Esophagus squamous epithelium (tissue), 5 donors: ENCODE measurements at places on chromosomes 1 and 21.
A peak's percentile ranks its signal among the peaks of the same experiment; 100 is the strongest.

DNA sequence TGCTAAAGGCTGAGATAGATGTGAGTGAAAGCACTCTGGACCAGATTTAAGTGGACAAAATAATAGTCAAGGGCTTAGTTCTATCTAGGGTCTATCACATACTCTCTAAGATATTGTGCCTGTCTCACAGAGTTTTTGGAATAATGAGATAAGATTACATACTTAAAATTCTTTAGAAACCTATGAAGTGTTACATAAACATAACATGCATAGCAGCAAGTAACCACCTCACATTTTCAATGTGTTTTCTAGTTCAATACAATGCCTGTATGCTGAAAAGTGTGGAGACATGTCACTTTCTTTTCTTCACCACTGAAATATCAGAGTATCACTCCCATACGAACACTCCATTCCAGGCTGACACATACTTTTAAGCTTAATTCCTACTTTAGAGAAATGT is 16.2 kb downstream of the SDCCAG8 start:
- no peak for DNase-seq

DNA sequence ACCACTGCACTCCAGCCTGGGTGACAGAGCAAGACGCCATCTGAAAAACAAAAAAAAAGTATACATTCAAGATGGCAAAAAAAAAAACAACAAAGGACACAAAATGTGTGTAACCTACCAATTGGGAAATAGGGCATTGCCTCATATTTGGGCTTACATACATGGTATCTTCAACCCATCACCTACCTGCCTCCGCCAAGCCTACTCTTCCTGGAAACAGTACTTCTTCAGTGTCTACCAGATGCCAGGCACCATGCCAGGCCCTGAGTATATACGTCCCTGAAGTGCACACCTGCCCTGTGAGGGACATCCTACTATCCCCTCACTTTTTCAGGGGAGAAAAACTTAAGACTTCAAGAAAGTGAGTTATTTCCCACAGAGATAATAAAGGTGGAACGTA is 160.2 kb downstream of the TOMM20 start:
- no peak for DNase-seq

DNA sequence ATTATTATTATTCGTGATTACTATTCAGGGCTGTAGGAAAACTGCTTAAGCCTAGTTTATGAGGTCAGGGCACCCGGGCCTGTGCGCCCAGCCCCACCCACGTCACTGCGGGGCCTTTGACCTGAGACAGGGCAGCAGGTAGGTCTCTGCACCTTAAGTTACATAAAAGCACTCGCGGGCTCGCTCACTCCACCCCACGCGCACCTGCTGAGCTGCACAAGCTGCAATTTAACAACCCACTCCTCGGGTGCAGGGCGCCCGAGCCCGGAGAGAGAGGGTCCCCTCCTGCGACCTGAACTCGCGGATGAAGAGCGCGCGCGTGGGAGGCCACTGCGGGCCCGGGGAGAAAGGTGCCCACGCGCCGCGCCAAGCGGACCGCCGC is 477 bp downstream of the ICMT start:
- DNase-seq: no peak

GRCh38 chr1:13528320-13528719 is 14.5 kb upstream of the LRRC38 start:
- no peak for DNase-seq

DNA sequence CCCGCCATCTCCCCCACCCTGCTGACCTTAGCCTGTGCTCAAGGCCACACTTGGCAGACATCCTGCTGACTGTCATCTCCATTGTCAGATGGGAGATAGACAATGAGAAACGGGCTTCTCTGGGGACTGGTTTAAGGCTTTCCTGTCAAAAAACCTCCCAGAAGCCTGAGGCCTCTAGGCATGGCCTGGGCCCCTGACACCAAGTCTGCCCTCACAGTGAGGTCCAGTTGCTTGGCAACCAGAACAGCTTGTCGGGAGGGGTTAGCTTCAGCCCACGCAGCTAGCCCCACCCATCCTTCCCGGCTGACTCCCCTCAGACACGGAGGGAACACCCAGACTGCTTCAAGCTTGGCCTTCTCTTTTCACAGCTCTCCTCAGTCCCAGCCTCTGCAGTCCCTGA is 11.0 kb downstream of the PLEKHA6 start:
- no peak for DNase-seq

DNA sequence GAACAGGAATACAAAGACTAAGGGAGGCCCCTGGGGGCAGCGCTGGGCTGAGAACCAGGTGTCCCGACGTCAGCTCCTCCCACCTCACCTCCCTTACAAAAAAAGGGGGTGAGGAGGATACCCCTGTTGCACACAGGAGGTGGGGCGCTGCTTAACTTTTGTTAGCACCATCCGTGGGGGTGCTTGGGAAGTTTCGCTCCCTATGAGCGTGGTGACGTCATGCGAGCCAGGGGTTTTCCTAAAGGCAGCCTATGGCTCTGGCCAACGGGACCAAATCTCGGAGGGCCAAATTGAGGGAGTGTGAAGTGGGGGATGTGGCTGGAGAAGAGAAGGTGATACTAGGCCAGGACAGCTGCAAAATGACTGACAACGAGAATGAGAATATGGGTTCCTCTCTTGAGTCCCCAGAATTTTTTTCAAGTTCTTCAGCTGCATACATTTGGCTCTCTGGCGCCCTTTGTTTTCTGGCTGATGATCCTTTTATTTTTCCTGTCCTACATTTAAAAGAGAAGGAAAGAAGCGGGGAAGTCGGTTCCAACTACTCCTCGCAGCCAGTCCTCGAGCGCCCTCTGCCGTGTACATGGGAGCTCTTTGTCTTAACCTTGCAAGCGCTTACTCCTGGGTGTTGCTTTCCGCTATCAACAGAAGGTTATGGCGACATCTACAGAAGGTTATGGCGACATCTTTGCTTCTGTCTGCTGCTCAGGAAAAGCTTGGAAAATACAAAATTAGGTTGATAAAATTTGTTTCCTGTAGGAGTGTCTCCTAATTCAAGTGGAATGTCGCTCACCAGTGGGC is 48.0 kb upstream of the ZC3H11B start:
- peak; percentile 2 for DNase-seq

DNA sequence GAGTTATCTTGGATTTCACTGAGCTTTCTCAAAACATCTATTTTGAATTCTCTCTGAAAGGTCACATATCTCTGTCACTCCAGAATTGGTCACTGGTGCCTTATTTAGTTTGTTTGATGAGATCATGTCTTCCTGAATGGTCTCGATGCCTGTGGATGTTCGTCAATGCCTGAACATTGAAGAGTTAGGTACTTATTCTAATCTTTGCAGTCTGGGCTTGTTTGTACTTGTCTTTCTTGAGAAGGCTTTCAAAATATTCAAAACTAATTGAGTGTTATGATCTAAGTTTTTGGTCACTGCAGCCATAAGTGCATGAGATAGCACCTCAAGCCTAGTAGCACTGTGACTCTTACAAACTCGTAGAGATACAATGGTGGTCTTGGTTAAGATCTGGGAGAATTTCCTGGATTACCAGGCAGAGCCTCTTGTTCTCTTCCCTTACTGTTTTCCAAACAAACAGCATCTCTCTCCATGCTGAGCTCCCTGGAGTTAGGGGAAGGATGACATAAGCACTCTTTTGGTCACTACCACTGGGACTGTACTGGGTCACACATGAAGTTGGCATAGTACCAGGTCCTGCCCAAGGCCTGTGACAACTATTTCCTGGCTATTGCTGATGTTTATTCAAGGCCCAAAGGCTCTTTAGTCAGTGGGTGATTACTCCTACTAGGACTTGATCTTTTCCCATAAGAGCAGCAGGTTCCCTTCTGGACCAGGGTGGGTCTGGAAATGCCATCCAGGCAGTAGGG is 25.6 kb downstream of the SLC22A15 start:
- no peak for DNase-seq

DNA sequence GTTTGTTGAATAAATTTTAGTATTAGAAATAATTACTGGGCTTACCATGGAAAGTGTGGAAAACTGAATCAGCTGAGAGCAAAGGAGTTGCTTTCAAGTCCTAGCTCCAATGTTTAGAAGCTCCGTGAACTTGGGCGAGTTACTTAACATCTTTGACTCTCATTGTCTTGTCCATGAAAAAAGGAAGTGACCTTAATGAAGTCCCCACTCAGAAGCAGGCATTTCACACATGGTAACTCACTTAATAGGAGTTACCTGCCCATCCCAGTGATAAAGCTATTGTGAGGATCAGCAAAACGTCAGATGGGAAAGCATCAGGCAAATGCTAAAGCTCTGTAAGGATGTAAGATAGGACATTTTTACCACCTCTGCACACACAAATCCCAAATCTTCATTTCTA is 34.0 kb upstream of the GADD45A start:
- DNase-seq: no peak

DNA sequence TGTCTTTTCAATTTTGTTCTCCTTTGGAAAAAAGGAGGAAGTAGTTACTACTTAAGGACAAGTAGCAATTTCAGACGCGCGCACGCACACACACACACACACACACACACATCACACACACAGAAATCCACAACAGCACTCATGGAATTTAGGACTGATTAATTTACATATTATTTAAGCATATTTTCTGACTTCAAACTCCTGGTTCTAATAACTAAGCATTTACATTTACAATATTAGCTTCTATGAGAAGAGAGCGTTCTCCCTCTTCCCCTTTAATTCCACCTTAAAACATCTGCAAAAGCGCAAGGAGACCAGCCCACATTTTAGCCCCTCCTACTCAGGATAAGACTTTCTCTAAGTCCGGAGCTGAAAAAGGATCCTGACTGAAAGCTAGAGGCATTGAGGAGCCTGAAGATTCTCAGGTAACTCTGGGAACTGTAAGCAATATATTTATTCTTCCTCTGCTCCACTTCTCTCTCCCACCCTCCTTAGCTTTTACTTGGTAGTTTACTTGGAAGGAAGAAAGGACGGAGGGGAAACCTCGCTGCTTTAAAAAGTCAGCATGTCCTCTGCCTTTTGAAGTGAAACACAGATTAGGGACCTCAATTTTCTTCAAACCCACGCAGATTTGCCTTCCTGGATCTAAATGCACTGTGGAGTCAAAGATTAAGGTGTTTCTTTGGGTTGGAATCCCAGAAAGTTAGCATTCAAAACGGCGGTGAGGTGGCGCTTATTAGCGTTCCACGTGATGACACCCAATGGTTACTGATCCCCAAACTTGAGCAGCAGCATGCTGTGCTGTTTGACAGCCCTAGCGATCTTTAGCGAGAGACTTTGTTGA is at the start of gene PLA2G4A:
PLA2G4A (plus strand) TSS at position 339 of the 844 bp plus-strand sequence. CDS start 25,406 bp downstream, outside the sequence.
- no peak for DNase-seq

- DNase-seq: no peak
These were observed 1.3 kb upstream of the LAPTM5 start for GRCh38 chr1:30758785-30759380.

DNA sequence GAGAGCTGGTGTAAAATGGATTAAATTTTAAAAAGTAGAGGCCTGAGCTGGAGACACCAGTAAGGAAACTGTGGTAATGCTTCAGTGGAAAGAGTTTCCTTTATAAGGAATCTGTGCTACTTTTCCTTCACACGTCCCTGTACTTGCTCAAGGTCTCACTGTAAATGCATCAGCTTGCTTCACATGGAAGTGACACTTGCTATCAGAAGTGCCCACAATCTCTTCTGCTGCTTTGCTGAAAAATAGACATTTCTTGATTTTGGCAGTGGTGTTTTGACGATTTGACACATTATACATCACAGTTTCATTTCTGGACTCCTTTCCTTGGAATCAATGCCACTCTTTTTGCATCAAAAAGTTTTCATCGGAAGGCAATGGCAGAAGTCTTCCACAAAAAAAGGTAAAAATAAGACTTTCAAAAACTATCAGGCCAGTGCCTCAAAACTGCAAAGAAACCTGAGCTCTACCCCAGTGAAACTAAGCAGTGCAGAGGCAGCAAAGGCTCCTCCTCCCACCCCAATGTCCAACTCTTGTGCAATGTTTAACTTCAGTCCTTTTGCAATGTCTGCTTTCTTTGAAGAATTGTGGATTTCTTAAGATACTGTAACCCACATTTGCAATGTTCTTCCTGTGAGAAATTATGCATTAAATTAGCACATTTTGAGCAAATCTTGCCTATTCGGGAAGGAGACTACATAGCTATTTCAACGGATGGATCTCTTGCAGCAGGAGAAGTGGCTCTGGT is 18.4 kb upstream of the TSPAN2 start:
- DNase-seq: no peak
